ENCODE measurements at places on chromosomes 11 and 22. TPM values are rescaled to one million over a fixed set of nuclear protein-coding genes. Genes with fewer than 3 reads are reported as not detected.

Gene TP53AIP1
- total RNA-seq = 2.1 TPM

Gene SLC29A2
- 60.4 TPM for total RNA-seq

Gene OR6A2
- not detected for total RNA-seq

Gene IL10RA
- total RNA-seq = not detected

Gene SYT9
- not detected for total RNA-seq

Gene PHF21B
- total RNA-seq = 13.2 TPM

GRCh38 chr22:25623310-25623734 is 58.8 kb downstream of the GRK3 start:
- no peak for DNase-seq

DNA sequence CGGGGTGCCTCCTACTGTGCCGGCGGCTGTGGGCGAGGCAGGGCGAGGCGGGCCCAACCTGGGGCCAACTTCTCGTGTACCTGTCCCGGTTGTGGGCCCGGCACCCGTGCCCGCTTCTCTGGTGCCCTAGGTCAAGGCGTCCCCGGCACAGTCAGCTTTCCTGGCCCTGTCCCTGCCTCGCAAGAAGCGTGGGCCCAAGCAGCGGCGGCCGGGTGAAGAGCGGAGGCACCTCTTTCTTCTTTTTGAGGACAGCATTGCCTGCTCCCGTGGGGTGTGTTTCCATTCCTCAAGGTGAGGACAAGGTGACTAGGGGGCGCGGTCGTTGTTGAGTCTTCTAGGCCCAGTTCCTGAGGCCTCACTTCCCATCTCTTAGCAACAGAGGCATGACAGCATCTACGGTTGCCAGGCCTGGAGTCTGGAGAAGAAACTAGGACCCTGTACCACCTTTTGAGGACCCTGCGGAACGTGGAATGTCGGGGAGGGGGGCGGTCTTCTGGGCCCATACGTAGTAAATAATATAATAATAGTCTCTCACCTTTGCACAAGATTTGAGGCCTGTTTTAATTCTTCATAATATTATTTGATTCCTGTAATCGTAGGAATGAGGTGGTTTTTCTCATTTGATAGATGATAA is 418 bp downstream of the ACO2 start:
- DNase-seq = peak; percentile 45

GRCh38 chr11:36333897-36334296 is 37.8 kb downstream of the PRR5L start:
- peak; percentile 87 for DNase-seq

DNA sequence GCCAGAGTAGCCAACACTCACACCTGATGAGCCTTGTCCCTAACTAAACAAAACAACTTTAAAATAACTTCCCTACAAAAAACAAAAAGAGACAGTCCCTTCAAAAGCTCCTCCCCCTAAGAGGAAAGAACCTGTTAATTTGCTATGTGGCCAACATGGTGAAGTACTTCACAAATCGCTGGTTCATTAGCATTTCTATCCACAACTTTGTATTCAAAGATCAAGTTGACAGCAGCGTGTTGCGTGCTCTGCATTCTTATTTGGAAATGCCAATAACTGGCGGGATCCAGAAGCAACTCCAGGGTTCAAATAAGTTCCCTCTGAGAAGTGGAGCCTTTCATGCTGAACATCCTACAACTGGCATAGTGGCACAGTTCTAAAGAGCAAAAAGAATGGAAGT is 48.6 kb downstream of the CADM1 start:
- DNase-seq = no peak

GRCh38 chr11:118911880-118912741 is 13.6 kb downstream of the BCL9L start:
- DNase-seq = peak; percentile 94

- DNase-seq = peak; percentile 46
Measured at GRCh38 chr11:34243600-34244464, 114.0 kb downstream of the ABTB2 start.

DNA sequence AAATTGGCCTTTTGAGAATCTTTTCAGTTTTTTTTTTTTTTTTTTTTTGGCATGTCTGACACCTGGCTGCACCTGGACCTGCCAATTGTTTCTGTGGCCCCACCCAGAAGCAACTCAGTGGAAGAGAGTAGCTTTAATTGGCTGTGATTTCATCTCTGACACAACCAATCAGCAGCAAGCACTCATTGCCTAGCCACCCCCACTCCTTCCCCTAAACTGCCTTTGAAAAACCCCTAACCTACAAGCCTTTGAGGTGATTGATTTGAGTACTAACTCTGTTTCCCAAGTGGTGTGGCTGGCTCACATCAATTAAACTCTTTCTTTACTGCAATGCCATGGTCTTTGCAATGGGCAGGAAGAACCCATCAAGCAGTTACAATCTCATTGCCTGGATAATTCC is 98.2 kb upstream of the CHORDC1 start:
- no peak for DNase-seq

DNA sequence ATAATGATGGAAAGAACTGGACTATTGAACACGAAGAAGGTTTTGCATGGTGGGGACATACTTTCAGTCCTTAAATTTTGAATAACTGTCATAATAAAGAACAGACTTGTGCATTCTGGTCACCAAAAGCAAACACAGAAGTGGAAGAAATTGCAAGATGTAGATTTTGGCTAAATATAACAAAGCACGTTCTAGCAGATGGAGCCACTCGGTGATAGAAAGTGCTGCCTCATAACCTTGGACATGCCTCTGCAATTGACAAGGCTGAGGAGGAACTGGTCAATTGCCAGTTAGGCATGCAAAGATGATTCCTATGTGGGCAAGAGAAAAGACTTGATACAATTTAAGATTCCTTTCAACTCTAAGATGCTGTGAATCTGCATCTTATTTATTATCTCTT is 244.1 kb upstream of the ZC3H12C start:
- DNase-seq = no peak

- peak; percentile 79 for DNase-seq
Measured at GRCh38 chr11:27423125-27423524, 49.5 kb downstream of the LGR4 start.

GRCh38 chr11:16297332-16297731 is 59.0 kb downstream of the SOX6 start:
- DNase-seq = peak; percentile 60

- DNase-seq = peak; percentile 33
Measured at GRCh38 chr22:23565305-23565914, 14.7 kb downstream of the IGLL1 start.

DNA sequence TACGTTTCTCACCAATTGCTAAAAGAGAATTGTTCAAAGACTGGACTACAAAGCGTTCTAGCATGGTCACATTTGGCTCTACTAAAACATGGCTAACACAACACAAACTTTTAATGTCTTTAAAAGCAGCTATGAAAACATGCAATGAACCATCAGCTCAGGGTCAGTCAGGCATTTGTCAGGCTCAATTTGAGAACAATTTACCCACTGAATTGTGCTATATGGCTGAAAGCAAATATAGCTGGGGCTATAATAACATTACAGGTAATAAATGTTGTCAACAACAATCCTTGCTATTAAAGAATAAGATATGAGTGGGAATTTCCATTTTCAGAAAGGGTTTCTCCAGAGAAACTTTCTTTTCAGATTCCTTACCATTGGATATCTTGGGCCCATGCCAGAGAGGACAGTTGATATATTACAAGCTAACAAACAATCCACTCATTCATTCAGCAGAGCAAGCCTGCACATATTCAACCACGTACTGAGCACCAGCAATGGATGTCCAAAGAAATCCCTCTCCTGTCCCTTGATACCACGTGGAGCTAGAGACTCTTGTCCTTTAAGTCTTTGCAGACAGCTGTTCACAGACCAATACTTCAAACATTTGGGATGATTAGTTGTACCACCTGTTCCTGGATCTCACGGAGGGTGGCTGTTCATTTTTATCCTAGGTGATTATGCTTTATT is 82.5 kb upstream of the DDI1 start:
- DNase-seq = no peak

DNA sequence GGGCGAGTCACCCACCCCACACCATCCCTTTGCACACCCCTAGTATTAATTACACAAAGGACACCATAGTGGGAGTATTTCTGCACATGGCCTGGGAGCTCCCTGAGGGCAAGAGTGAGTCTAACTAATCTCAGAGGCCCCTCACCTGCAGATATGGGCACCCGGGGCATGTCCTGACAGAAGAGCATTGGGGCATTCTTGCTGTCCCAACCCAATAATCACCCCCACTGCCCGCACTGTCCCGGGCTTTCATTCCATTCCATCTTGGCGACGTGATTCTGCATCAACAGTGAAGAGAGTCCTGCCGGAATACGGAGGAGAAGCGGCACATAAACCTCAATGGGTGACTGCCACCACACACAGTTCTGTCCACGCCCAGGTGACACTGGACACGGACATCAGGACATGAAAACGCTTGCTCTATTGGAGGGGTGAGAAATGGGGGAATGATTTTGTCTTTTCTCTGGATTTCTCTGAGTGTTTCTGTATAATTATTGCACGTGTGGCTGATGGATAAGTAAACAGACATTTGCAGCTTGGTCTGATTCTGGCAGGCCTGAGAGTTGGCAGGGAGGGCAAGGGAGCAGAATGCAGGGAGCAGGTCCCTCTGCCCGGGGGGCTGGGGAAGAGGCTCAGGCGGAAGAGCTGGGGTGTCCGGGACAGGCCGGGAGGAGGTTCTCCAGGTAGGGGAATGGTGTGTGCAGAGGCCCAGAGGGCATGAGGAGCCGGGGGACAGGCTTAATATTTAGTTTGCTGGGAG is 38.2 kb downstream of the SCUBE1 start:
- DNase-seq = no peak

GRCh38 chr22:27597703-27598444 is 203.7 kb downstream of the MN1 start:
- DNase-seq = no peak

DNA sequence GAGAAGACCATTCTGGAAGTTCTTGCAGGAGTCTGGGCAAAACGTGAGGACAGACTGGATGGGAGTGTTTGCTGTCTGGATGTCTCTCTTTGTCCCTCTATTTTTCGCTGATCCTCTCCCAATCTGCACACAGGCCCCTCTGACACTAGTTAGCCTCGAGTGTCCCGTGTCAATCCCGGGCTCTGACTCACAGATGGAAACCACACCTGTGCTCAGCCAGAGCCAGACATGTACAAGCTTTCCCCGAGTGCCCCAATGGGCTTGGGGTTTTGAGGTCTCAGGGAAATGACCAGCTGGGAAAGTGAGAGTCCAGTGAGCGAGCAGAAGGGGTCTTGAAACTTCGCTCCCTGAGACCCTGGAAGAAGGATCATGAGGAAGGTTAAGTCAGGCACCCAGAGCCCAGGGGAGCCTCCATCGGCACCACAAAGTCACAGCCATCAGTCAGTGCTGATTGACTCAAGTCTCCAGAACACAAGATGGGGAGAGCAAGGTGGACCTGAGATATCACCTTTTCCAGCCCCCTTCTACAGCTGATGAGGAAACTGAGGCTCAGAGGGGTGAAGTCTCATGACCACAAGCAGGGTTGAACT is 13.9 kb downstream of the APOL2 start:
- no peak for DNase-seq

DNA sequence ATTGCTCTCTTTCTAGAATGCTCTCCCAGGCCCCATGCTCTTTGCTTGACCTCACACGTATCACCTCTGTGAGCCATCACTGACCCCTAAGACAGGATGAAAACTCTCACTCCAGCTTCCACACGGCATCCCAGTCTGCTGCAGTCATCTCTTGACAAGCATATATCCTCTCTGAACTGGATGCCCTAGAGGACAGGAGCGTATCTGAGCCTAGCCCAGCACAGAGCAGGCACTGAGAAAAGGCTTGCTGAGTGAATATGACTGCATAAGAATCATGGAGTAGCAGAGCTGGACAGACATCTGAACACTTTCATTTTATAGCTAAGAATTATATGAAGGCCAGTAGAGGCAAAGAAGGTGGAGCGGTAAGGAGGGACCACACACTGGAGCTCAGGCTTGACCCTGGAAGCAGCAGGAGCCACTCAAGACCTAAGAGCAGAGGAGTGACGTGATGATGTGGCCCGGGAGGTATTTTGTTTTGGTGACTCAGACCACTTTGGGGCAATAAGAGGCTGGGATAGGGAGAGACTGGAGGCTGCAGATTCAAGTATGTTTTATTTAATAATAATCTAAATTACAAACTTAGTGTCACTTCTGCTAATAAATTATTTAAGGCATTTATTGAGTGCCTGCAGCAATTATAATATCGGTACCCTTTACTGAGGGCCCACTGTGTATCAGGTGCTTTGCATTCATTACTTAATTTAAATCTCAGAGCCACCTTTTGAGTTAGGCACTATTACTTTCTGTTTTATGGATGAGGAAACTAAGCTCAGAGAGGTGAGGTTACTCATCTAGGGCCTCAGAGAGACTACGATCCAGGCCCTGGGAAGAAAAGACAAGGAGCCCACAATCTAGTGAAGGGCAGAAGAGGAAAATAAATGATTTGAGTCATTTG is 42.6 kb downstream of the MAP6 start:
- no peak for DNase-seq

DNA sequence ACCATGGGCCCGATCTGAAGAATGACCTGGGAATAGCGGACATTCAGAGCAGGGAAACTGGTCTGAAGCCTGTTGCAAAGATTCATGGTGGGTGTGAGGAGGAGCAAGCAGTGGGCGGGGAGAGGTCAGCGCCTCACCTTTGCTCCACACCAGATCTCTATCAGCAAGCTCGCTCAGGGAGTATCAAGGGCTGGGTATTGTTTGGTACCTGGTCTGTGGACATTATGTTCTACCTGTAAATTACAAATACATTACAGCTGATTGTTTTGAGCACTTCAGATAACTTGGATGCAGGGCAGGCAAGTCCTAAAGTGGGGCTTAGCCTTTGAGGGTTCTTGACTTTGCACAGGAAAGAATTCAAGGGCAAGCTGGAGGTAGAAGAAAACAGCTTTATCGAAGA is 10.8 kb upstream of the SEC14L4 start:
- no peak for DNase-seq

DNA sequence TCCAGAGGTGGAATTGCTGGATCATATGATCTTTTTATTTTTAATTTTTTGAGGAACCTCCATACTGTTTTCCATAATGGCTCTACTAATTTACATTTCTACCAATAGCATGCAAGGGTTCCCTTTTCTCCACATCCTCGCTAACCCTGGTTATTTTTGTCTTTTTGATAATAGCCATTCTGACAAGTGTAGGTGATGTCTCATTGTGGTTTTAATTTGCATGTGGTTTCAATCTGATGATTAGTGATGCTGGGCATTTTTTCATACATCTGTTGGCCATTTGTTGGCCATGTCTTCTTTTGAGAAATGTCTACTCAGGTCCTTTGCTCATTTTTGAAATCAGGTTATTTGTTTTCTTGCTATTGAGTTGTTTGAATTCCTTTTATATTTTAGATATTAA is 15.4 kb upstream of the OR4D5 start:
- no peak for DNase-seq

- DNase-seq = no peak
Measured at GRCh38 chr11:2443881-2444820, at the start of gene TRPM5. TRPM5 (minus strand) TSS chr11:2444514; CDS start chr11:2423036, 21,478 bp downstream.

GRCh38 chr11:64230171-64230984 is at the start of gene DNAJC4:
DNAJC4 (plus strand) TSS chr11:64230548; CDS start chr11:64230855, 307 bp downstream.
- DNase-seq = peak; percentile 96

DNA sequence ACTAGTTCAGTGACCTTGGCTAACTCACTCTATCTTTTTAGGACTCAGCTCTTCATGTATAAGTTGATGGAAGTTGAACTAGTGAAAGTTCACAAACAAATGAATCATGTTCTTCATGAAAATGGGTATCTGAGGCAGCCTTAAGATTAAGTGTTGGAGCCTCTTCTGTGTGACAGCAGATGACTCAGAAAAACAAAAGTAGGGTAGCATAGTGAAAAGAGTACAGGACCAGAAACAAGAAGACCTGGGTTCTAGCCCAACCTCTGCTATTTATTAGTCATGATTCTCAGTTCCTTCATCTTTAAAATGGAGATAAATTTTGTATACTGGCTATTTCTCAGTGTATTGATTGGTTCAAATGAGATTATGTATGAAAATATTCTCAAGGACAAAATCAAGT is 60.2 kb downstream of the USP35 start:
- no peak for DNase-seq
